Right renal cortex interstitium (tissue), 3 donors: ENCODE measurements at places on chromosomes 4 and X.
A peak's percentile ranks its signal among the peaks of the same experiment; 100 is the strongest.

- no peak for DNase-seq
Observed at GRCh38 chrX:41737065-41737464, 13.1 kb downstream of the GPR82 start.

DNA sequence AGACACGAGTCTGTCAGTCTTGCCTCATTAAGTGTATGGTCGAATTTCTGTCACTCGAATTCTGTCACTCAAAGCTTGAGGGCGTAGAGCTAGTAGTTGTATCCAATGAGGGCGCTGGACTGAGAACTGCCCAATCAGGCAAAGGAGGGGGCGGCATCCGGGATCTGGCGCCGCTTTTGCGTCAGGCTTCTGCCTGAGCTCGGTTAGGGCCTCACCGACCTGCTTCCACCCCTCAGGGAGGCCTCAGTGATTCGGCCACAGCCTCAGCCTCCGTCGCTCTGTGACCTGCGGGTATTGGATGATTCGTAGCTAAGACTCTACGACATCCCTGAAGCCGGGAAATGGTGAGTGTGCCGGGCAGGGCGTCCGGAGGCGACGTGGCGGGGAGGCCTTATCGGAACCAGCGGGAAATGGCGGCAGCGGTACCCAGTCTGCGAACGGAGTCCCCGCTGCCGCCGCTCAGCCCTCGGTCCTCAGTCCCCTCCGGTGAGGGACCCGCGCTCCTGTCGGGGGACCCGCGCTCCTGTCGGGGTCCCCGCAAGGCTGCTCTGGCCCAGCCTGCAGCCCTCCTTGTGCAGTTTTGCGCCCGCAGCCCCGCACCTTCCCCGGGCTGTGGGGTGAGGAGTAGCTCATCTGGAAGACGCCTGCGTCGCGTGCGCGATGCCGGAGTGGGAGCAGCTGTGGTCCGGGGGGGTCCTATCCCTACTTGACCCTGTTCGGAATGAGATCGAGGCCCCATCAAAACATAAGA is 88.3 kb downstream of the ZNF718 start:
- DNase-seq, result peak; percentile 77

GRCh38 chrX:43958529-43958928 is 14.7 kb downstream of the NDP start:
- DNase-seq, result peak; percentile 53

DNA sequence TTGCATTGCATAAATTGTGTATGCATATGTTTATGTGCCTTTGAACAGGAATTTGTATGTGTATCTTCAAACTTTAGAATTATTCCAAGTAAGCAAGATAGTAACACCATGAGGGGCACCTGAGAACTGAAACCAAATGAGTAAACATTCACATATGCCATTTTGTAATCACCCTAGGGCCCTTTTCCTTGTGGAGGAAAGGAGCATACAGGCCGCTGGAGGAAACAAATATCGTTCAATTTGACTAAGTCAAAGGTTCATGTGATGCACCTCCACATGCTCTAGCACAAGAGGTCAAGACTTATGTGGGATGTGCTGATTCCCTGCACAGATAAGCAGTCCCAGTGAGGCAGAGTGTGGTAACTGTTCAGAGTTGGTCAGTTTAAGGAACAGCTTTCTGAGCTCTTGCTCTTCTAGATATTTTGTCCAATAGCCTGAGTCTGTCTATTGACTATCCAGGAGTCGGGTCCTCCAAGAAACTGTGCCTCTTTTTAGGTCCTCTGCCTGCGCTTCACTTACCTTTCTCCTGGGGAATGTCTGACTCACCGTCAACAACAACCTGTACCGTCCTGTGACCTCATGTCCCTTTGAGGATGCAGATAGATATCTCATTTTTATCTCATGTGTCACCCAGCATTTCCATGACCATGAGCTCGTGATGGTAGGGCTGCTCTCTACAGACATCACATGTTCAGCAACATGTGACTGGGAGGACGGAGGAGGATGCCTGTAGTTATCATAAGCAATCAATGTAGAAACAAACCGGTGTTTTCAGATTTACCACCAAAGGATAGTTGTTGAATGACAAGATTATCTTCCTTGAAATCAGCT is 196.9 kb downstream of the NWD2 start:
- no peak for DNase-seq

GRCh38 chrX:153906126-153906917 is 1.8 kb downstream of the AVPR2 start:
- no peak for DNase-seq

GRCh38 chrX:9533611-9534010 is 68.8 kb downstream of the TBL1X start:
- no peak for DNase-seq

- DNase-seq, result no peak
Observed at GRCh38 chr4:13541720-13542576, 2.4 kb downstream of the NKX3-2 start.

DNA sequence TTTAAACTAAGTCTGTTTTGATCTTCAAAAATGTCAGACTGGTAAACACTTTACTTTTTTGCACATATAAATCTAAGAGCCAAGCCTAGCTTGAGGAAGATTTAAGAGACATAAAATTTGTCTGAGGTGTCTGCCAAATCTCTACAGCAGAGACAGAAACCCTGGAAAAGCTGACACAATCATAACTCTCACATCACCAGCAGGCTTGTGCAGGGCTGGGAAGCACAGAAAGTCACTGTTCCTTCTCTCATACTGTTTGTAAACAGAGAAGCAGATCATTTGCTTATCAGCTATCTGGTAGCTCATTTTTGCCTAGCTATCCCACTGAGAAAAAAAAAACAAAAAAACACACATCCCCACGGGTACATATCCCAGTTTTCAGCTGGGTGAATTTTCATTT is 7.0 kb downstream of the ENOX2 start:
- no peak for DNase-seq

DNA sequence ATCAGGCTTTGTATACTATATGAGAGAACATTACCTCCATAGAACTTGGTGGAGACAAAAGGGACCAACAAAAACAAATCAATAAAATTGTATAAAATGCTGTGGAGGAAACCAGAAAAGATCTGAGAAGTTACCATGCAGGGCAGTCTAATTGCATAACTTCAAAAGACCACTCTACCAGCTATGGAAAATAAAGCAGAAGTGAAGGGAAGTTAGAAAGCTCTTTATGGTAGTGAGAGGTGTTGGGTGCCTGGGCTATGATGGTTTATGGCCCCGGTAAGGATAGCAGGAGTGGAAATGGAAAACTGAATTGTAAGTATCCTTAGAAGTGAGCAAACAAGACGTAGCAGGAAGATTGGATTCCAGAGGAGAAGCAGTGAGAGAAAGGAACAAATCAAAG is 3.1 kb downstream of the TMEM184C start:
- no peak for DNase-seq

DNA sequence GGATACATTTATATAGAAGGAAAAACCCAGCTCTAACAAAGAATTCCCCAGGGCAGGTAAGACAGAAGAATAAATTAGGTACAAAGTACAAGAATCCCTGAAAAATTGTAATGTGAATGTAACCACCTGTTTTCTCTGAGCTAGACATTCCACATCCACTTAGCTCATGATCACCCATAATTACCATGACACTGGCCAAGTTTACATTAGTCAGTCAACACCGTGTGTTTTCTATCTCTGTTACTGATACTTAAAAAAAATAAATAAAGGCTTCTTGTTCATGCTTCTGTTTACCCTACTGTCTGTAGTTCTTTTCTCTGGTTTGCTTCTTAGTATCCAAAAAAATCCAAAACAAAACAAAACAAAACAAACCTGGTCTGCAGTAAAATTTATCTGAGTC is 66.0 kb downstream of the CBLL2 start:
- DNase-seq, result no peak

DNA sequence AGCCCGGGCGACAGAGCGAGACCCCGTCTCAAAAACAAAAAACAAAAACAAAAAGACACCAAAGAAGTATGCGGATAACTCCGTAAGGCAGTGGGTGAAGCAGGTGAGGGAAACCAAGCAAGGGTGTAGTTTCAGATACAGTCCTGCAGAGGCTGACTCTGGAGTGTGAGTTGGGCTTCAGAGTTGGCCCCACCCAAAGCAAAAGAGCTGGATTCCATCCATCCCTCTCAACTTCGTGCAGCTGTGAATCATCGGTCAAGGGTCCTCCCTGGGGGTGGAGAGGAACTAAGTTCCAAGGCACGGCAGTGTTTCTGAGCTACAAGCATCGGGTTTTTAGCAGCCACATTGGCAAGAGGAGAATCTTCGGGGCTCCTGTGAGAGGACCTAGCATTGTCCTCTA is 43.9 kb upstream of the FAM9A start:
- DNase-seq, result no peak

- DNase-seq, result no peak
Observed at GRCh38 chr4:16443504-16444088, 217.3 kb upstream of the TAPT1 start.

DNA sequence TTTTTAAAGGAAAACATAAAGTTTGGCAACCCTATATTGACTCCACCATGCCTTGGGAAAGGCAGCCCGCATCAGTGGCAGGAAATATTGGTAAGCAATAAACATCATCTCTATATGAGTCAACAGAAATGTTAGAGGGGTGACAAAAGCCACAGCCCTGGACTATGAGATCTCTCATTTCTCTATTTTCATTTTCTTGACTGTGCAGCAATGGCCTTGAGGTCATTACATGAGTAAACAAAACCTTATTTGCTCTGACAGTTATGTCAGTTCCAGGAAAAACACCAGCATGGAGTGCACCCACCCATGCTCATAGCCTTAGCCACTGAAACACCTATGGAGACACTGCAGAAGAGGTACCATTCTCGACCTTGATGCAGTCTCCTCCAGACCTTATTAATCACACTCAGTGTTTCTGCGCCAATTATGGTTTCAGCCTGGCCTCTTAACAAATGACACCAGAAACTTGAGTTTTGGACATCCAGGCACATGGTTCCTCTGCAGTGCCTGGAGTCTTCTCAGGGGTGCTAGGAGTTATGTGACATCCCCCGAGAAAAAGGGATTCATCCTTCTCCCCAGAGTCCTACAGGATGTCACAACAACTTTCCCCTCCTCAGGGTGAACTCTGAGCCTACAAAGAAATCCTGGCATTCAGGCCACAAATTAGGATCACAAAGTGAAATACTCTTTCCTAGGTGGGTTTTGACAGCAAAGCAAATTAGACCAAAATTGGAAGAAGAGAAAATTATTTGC is 16.0 kb upstream of the HPGD start:
- no peak for DNase-seq

DNA sequence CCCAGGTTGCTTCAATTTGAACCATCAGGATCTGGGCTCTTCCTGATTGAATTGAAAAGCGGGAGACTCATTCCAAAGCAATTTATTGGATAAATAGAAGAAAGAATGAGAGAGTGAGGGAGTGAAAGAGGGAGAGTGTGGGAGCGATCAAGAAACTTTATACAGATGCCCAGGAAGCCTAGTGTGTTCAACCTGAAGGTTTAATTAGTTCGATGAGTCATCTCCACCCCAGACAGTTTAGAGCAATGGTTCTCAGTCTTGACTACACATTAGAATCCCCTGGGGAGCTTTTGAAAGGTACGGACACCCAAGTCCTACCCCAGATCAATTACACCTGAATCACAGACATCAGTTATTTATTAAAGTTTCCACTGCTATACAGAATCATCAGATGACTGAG is 61.5 kb downstream of the GEMIN8 start:
- DNase-seq, result no peak

DNA sequence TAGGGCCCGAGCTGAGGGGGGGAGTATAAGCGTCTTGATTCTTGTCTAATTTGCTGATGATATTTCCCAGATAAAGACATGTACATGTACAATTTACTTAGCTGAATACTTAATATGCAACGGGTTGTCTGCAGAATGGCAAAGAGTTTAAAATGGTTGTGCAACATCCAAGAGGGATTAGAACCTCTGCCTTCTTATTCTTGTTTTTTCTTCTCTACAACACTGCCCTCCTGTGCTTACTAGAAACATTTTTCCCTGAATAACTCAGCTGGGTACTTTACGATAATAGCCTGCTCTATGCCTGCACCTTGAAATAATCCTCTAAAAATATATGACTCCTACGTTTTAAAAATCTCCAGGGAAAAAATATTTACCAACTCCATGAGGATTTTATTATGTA is 41.8 kb downstream of the INTS12 start:
- no peak for DNase-seq

- no peak for DNase-seq
Observed at GRCh38 chrX:150499240-150499639, 69.2 kb upstream of the MTM1 start.

DNA sequence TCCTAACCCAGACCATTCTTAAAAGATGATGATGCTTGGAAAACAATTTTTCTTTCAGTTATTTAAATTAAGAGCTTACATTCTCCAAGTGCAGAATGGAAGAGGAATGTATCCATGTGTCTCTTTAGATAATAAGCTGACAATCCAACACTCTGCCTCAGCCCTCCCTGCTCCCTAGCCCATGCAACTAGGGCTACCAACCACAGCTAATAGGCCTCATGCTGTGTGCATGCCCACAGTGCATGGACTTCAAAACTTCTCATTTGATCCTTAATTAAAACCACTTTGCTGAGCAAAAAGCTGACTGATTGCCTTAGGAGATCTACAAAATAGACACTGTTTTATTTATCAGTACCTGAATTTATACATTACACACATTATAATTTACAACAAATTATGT is 473.9 kb downstream of the GALNTL6 start:
- DNase-seq, result no peak

- no peak for DNase-seq
Observed at GRCh38 chrX:46967547-46967946, 55.3 kb downstream of the JADE3 start.

DNA sequence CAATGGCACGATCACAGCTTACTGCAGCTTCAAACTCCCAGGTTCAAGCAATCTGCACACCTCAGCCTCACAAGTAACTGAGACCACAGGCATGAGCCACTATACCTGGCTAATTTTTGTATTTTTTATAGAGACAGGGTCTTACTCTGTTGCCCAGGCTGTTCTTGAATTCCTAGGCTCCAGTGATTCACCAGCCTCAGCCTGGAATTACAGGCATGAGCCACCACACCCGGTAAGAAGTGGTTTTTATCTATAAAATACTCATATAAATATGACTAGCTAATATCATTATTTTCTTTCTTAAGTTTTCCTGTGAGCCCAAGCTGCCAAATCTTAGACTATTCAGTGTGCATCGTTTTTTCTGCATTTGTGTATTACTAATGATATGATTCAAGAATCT is 4.4 kb downstream of the SCFD2 start:
- no peak for DNase-seq

DNA sequence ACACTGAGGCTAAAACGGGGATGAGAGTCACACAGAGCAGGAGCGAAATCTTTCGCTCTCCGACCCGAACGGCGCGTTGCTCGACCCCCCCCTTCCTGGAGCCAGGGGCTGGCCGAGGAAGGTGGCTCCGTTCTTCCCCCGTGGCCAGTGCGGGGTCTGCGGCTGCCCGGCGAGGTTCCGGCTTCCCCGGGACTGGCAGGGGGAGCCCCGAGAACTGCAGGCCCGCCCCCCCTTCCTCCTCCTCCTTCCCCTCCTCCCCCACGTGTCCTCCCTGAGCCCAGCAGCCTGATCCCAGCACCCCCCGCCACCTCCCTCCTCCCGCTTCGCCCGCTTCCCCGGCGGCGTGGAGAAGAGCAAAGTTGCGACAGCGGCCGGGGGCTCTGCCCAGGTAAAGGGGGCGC is 2.4 kb upstream of the BCORL1 start:
- DNase-seq, result no peak
